ENCODE measurements at places on chromosomes 3 and 15. TPM values are rescaled to one million over a fixed set of nuclear protein-coding genes. Genes with fewer than 3 reads are reported as not detected.

Gene TPM1
- total RNA-seq: 435 TPM

Gene ZCWPW2
- total RNA-seq: not detected

Gene SLC51B
- not detected for total RNA-seq

Gene BTLA
- total RNA-seq: not detected

Gene FEZF2
- total RNA-seq: not detected

Gene GOLGA8K
- 0.78 TPM for total RNA-seq

Gene MORC1
- not detected for total RNA-seq

Gene MUC4
- not detected for total RNA-seq

Gene CCDC39
- total RNA-seq: 0.26 TPM

Gene ARHGAP11A
- 0.33 TPM for total RNA-seq

Gene CHRM5
- not detected for total RNA-seq

Gene UROC1
- total RNA-seq: not detected

Gene C3orf49
- total RNA-seq: not detected

Gene SPSB4
- total RNA-seq: 48.1 TPM

Gene NUP210
- 16.3 TPM for total RNA-seq

Gene GOLGA8T
- 0.26 TPM for total RNA-seq

Gene PPP1R2
- total RNA-seq: 32.7 TPM

Gene ISY1
- 12.5 TPM for total RNA-seq

Gene SLC28A1
- total RNA-seq: 0.26 TPM

Gene FBLN2
- total RNA-seq: 54.7 TPM

Gene PLSCR2
- not detected for total RNA-seq

Gene ABHD6
- 5.3 TPM for total RNA-seq

Gene COPG1
- total RNA-seq: 62.6 TPM

Gene EPB42
- total RNA-seq: not detected

Gene CCR8
- not detected for total RNA-seq

Gene ZNF660
- 2.1 TPM for total RNA-seq

Gene CASR
- total RNA-seq: 8.9 TPM

Gene ATP10A
- 2.0 TPM for total RNA-seq

Gene TMC3
- not detected for total RNA-seq

Gene WDR93
- 0.66 TPM for total RNA-seq

Gene GPR149
- total RNA-seq: not detected

Gene SLC2A2
- 8.2 TPM for total RNA-seq

Gene TGM5
- total RNA-seq: not detected
